GM18507 (cell line): ENCODE measurements at places on chromosomes 6 and 20.

GRCh38 chr6:11632795-11633511, 95.4 kb downstream of the TMEM170B start:
- DNase-seq, result no peak

DNA sequence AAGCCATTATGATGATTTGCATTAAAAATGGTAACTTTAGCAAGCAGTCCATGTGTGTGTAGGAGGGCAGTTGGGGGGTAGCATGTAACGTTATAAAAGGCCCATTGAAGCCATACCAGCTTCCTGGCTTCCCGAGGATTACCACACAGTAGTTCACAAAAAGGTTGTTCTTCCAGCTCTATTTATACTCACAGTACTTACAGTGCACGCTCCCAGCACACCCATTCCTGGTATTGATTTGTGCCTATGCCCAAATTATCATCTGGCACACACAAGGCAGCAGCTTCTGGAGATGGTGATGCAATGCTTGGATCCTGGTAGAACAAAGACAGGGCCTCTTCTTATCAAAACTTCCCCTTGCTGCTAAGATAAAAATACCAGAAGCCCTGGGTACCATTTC, 436.8 kb downstream of the HAO1 start:
- no peak for DNase-seq

DNA sequence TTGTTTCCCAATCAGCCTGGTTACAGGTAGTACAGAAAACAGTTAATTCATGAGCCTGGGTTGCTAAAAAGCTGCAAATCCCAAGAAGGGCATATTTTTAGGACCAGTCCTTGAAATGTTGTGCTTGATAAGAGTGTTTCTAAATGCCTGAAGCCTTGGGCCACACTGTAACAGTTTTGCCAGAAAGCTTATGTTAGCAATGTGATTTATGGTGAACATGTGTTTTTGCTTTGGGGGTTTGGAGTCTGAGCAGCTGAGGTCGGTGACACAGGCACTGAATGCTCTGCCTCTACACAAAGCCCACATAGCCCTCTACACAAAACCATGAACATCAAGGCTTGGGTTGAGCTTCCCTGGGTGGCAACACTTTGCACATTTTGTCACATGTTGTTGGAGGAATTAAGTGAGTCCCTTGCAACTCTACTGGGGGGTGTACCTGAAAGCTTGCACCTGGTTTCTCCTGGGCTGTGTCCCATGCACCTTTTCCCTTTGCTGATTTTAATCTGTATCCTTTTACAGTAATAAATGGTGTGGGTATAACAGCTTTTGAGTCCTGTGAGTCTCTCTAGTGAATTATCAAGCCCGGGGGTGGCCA, 22.2 kb downstream of the AHI1 start:
- DNase-seq, result no peak

GRCh38 chr20:11170565-11170964, 496.8 kb upstream of the JAG1 start:
- no peak for DNase-seq

- no peak for DNase-seq
These were observed 4.6 kb downstream of the GPLD1 start for GRCh38 chr6:24484657-24485323.

- DNase-seq, result no peak
These were observed 8.8 kb upstream of the PIM1 start for GRCh38 chr6:37160922-37161778.

- no peak for DNase-seq
These were observed 33.9 kb upstream of the ZBTB24 start for GRCh38 chr6:109516929-109517328.

- no peak for DNase-seq
These were observed 26.2 kb downstream of the BCAS1 start for GRCh38 chr20:54044156-54044555.

DNA sequence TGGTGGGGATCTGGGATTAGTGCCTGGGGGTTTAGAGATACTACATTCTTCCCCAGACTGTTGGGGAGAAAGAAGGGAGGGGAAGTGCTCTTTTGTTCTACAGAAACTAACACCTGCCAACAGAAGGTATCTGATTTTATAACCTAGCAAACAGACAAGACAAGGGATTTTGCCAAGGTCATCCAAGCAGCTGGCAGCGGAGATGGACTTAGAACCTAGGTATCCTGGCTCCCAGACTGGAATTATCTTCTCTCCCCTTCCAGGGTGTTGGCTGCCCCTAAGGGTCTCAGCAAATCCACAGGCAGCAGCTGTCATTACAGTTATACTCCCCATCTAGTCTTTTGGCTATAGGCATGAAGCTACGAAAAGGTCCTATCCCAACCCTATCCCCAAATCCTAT, 8.4 kb downstream of the SDC4 start:
- DNase-seq, result no peak

- DNase-seq, result no peak
These were observed 3.5 kb downstream of the RNF8 start for GRCh38 chr6:37357288-37357687.

DNA sequence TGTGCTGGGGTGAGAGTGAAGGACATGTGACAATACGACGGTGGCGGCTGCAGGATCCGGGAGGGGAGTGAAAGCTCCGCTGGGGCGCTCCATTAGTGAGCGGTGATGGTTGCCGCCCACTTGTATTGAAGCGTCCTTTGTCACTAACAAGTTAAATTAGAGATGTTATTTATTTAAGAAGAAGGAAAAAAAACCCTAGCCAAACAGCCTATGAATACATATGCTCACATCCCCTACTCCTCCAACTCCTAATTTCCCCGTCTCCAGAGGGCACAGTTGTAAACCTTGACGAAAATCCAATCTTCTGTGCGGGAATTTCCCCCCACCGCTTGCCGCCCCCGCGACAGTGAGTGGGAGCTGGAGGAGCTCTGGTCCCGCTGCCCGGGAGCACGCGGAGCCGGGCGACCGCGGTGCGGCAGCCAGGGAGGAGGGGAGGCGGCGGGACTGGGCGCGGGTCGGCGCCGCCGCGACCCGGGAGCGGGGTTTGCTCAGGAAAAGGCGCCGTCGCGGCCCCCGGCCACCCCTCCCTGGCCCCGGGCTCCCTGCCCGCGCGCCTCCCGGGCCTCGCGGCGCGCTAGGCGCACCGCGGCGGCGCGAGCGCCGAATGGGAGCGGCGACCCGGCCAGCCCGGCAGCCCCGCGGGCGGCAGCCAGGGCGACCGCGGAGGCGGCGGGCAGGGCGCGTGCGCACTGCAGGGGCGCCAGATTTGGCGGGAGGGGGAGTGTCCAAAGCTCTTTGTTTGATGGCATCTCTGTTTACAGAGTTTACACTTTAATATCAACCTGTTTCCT, at the start of gene MYB:
MYB (plus strand) TSS at position 767 of the 791 bp plus-strand sequence. CDS start 206 bp downstream, outside the sequence.
- DNase-seq, result peak; percentile 70

- no peak for DNase-seq
These were observed 154.0 kb upstream of the FLRT3 start for GRCh38 chr20:14491436-14491835.

DNA sequence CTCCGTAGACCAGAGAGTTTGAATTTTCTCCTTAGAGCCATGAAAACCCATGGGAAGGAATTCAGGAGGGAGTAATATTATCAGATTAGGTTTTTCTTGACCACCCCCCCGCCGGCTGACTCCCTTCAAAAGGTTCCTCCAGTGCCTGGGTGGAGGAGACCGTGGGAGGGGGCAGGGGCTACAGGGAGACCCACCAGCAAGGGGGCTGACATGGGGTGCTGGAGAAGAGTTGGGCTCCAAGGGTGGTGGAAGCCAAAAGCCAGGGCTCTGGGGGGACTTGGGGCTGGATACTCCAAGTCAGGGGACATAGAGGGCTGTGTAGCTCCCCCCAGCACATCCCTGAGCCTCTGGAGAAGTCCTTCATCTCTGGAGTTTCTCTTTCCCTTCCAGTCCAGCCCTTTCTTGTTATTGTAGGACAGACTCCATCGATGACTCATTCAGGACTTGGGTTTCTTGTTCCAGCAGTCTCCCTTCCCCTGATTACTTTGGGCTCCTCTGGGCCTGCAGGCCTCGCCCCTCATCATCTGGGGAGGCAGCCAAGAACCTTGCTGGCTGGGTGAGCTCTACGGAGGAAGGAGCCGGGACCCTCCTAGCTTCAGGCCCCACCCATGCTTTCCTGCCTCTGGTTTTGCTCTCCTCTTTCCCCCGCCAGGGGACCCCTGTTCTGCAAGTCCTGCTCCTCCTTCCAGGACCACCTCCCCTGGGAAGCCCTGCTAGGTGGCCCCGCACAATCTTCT, 10.5 kb upstream of the KIAA1755 start:
- no peak for DNase-seq

GRCh38 chr6:159064477-159064876, 19.7 kb upstream of the TAGAP start:
- DNase-seq, result no peak
